ENCODE measurements at places on chromosomes 3 and 15. TPM values are rescaled to one million over a fixed set of nuclear protein-coding genes. Genes with fewer than 3 reads are reported as not detected.

DNA sequence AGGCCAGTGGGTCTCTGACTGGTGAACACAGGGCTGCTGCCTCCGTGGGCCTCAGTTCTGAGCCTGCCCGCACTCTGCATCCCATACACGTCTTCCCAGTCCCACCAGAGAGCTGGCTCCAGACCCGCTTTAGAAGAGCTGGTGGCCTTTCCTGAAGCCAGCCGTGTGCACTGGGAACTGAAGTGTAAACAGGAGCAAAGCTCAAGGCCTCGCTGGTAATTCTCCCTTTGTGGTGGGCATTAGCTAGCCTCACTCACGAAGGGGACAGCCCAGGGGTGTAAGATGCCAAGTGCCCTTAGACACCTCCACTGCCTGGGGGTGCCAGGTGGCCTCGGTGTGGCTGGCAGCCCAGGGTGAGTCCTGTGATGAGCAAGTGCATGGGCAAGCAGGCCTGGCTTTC is 12.9 kb upstream of the LINGO1 start:
- H3K4me1 ChIP-seq, result no peaks in the 10 kb centered on the region
- no peak overlapping the region for H3K4me3 ChIP-seq
- H3K27ac ChIP-seq, result no peak overlapping the region

DNA sequence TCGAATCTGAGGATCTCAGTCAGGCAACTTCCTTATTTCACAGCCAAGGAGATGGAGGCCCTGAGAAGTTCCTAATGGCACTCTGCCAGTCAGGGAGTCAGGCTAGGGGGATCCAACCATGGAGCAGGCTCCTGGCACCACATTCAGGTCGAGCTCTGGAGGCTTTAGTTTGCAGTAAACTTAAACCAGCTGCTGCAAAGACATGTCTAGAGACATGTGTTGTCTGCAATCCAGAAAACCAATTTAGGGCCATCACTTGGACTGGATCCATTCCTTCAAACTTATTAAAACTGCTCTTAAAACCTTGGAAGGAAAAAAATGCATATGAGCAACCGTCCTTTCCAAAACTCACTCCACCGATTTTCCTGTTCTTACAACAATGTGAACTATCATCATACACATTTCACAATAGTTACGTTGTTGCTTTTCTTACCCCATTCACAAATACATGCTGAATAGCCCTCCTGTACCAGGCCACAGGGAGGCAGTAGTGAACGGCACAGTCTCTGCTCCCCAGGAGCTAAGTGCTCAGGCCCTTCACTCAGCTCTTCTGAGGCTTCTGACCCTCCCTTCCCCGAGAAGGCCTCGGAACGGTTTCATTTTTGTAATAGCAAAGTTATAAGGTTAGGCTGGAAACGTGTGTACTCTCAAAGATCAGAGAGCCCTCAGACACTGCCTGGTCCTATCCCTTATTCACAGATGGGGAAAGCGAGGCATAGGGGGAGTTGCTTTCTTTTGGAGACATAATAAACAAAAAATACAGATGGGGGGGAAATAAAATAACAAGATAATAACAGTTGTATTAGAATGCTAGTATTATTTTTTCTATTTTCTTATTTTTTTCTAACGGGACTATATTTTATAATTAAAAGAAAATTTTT is 20.1 kb downstream of the RFT1 start:
- peak; percentile 55 for DNase-seq
- no peaks in the 10 kb centered on the region for H3K27me3 ChIP-seq
- H3K4me3 ChIP-seq, result no peak overlapping the region
- H3K36me3 ChIP-seq, result peaks cover 45% of the 10 kb centered on the region

The OSBPL10 gene
- 0.15 TPM for polyA plus RNA-seq

The P3H2 gene
- polyA plus RNA-seq, result not detected

All from naive thymus-derived CD4-positive, alpha-beta T cell (primary cell).